Inflammatory macrophage treated with lipopolysaccharide for 4 hours (primary cell): ENCODE measurements at places on chromosomes 7 and 10.

DNA sequence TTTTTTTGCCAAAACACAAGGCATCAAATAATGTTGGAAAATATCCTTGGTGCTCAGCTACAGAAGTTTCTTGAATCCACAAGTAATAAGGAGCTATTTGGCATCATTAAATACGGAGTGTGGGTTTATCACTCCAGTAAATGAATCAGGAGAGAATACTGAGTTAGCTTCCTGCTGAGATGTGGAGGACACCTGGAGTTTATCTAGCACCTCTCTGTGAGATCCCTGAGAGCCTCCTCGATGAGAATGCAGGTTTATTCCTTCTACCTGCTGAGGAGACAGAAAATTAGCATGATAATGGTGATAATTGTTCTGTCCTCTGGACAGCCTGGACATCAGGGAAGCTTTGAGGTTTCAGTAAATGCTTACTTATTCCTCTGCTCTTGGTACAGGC is 40.5 kb downstream of the NRG3 start:
- DNase-seq: no peak

DNA sequence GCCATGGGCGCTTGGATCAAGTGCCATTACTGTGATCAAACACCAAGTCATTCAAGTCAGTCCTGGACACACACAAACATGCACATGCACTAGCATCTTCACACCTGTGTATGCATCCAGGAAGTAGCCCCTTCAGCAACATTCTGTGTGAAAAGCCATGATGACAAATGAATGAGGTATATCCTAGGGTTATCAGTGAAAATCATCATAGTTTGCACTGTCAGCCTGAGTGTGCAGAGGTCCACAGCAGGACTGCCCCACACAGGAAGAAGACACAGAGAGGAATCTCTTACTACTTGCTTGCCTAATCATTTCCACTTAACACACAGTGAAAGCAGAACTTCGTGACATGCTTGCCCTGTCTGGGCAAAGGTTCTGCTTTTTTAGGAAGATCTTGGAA is 184.0 kb upstream of the ADO start:
- peak; percentile 94 for DNase-seq

GRCh38 chr7:158923928-158924511 is 67.7 kb downstream of the DYNC2I1 start:
- no peak for DNase-seq

DNA sequence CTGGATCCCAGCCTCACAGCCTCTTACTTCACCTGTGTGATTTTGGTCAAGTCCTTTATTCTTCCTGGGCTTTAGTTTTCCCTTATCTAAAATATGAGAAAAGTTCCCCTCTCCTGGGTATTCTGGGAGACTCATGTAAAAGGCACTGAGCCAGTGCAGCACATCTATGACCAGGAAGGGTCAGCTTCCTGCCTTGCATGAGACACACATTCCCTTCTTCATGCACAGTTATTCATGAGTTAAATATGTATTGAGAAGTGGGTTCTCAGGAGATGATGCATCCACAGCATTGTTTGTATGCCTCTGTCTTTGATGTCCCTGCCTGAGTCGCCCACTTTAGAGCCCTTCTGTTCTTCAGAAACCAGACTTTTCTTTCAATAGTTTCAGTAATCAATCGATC is 33.3 kb downstream of the EGFR start:
- no peak for DNase-seq

DNA sequence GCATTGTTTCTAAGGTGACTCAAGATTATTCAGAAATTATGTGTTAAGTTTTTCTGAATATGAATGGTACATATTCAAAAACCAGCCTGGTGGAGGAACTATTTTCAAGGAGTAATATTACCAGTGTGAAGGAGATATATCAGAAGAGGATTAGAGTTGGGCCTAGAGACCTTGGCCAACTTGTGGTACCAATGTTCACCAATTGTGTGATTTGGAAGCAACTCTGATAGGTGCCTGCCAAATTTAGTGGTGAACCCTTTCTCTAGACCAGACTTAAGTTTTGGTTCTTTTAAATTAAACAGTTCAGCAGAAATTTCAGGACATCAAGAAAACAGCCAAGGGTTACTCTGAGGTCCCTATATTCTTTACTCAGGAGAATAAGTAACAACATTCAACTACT is 88.6 kb downstream of the RNLS start:
- no peak for DNase-seq

DNA sequence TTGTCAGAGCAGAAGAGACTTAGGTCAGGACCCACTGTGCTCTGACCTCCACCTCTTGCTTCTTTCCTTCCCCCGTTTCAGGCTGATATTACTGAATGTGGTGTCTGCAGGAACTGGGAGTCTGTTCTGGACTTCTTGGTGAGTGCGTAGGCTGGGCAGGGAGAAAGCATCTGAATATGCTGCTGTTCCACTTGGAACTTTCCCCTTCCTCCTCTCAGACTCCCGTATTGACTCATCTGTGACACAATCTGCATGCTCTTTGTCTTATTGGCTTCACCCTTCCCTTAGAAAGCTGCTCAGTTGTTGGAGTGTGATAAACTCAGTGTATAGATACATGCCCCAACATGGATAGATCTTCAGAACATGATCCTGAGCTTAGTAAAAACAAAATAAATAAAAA is 137.6 kb upstream of the HABP2 start:
- no peak for DNase-seq

- no peak for DNase-seq
These were observed 291.7 kb downstream of the DPP6 start for GRCh38 chr7:154343778-154344412.

- peak; percentile 83 for DNase-seq
These were observed 12.3 kb upstream of the ADRB1 start for GRCh38 chr10:114031073-114031972.

DNA sequence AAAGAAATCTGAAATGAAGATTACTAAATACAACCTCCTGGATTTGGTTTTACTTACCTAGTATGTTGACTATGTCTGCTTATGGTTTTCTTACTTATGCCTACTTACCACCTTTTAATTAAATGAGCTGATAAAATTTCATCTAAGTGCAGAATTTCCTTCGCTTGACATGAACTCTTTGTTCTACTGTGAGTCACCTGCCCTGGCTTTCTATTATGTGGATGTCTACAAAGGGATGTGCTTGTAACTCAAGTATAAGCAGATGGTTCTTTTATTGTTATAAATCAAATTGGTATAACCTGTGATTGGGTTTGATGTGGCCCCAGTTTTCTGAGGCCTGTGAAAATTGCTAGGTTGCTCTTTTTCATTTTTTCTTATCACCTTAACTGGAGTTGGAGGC is 389.1 kb upstream of the ANKRD30A start:
- DNase-seq: no peak

DNA sequence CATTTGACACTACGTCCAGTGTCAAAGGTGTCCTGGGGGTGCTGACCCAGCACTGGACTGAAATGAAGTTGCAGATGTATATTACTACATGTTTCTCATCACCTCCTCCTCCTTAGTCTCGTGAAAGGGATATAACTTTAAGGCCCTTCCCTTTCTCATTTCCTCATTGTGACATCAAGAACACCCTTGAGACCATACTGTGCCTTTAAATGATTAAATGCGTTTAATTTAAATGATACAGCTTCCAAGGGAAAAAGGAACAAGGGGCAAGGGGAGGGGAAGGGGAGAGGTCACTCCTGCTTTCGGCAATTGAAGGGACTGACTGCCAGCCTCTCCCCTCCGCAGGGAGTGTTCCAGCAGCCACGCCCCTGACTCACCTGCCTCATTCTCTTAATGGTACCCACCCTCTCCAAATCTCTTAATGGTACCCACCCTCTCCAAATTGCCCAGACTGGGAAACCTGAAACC is 80.5 kb upstream of the KMT2E start:
- peak; percentile 72 for DNase-seq

GRCh38 chr10:127402596-127403409 is 146.3 kb upstream of the NPS start:
- DNase-seq: no peak

DNA sequence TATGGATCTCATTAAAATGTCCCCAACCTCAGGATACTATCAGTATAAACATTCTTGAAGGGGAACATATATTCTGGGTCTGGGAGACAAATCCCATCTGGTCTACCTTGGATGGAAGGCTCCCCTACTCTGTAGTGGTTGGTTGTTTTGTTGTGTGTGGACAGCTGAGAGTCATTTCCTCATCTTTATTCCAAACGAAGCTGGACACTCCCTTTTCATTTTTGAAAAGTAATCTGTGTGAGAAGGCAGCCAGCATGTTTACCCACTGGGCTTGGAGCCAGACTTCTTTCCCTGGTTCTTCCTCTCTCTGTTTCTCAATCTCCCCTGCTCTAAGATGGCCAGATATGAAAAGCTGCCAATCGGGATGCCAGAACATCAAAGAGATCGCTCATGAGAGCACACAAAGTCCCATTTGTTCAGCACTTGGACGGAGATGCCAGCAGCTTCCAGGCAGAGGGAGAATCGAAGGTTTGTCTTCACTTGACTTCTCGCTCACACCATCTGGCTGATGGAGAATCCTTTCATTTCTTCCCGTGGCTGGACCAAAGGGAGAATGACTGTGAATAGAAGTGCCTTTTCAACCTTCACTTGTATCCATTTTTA is 108.1 kb upstream of the AGR3 start:
- peak; percentile 29 for DNase-seq

- DNase-seq: no peak
These were observed 1.5 kb upstream of the HOXA9 start for GRCh38 chr7:27166531-27167505.
